Activated CD8-positive, alpha-beta memory T cell treated with anti-CD3 and anti-CD28 coated beads, Interleukin-2, amount 10 ng/mL, durations not matched to agents 7 days and 5 days (primary cell): ENCODE measurements at places on chromosomes 1 and 21. TPM values are rescaled to one million over a fixed set of nuclear protein-coding genes. Genes with fewer than 3 reads are reported as not detected.

GRCh38 chr1:84265867-84266266 lies 35.6 kb upstream of the SAMD13 start:
- DNase-seq: no peak

Gene USP25
- 58.0 TPM for total RNA-seq

DNA sequence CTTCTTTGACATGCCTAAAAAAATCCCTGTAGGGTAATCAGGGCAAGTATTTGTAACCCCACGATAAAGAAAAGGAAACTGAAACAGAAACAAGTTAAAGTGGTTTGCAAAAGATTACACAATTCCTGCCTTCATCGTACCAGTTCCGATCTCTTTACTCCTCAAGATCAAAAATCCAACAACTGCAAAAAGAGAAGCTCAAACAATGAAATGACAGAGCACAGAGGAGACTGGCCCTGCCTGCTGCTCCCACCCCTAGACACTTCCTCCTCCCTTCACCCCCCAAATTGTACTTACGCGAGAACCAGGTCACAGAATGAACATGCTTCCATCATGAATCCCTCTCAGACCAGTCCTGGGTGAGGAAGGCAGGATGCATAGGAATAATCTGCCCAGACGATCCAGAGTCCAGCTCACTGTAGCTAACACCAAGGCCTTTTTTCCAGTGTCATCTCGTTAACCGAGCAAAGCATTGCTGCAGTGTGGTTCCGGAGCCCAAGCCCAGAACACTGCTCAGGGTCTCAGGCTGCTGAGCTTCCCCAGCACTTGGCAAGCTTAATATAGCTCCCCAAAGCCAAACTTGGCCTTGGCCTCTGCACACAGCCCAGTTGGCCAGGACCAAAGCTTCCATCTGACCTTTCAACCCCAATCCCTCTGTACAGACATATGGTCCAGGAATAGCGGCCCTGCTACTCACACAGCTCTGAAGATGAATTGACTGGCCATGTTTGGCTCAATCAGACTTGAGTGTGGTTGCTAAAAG lies 20.3 kb downstream of the RXRG start:
- DNase-seq: no peak

Gene NES
- not detected for total RNA-seq

Gene TSPAN1
- total RNA-seq: not detected

DNA sequence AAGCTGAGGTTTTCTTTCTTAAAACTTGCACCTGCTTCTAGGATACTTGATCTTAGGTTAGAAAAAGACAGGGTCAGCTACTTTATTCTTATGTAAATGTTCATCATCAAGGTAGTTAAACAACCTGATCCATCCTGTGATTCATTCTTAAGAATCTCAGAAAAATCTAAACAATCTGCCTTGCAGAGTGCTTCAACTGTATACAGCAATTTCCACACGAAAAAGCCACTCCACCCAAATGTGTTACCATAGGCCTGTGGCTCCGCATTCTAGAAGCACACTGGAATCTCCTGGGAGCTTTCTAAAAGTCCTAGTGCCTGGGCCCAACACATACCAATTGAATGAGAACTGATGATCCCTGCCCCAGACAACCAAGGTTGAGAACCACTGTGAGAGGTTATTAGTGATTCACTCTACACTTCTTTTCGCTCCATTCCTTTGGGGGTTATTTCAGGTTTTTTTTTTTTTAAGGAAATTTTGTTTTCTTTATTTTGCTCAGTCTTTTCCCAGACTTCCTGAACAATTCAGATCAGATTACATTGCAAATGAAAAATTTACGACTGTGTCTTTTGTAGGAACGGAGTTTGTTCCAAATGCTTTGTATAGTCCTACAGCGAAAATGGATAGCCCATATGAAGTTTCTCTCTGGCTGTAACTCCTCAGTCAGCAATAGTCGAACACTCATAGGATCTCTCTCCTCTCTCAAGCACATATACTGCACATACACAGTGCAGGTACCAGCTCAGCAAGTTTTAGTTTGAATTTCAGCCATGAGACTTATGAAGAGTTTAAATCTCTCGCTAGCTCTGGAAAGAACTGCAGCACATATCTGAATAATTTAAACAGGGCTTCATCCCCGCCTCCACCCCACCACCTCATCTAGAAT lies 16.1 kb downstream of the SMYD2 start:
- no peak for DNase-seq
